ENCODE measurements at places on chromosomes 2 and 18. TPM values are rescaled to one million over a fixed set of nuclear protein-coding genes. Genes with fewer than 3 reads are reported as not detected.

Gene DHRS9
- total RNA-seq, result not detected

Gene PTPRN
- total RNA-seq, result 5.3 TPM

Gene GALNT14
- total RNA-seq, result not detected

Gene GAD1
- not detected for total RNA-seq

Gene SCN2A
- 0.11 TPM for total RNA-seq

All from esophagus muscularis mucosa (tissue), 4 donors.